ENCODE measurements at places on chromosomes 13 and 19.

- DNase-seq = no peak
These were observed 112.9 kb upstream of the IRS2 start for GRCh38 chr13:109899316-109899715.

GRCh38 chr13:112907286-112907685, 61.7 kb upstream of the MCF2L start:
- DNase-seq = no peak

- DNase-seq = no peak
These were observed 5.6 kb downstream of the C5AR1 start for GRCh38 chr19:47315125-47315821.

DNA sequence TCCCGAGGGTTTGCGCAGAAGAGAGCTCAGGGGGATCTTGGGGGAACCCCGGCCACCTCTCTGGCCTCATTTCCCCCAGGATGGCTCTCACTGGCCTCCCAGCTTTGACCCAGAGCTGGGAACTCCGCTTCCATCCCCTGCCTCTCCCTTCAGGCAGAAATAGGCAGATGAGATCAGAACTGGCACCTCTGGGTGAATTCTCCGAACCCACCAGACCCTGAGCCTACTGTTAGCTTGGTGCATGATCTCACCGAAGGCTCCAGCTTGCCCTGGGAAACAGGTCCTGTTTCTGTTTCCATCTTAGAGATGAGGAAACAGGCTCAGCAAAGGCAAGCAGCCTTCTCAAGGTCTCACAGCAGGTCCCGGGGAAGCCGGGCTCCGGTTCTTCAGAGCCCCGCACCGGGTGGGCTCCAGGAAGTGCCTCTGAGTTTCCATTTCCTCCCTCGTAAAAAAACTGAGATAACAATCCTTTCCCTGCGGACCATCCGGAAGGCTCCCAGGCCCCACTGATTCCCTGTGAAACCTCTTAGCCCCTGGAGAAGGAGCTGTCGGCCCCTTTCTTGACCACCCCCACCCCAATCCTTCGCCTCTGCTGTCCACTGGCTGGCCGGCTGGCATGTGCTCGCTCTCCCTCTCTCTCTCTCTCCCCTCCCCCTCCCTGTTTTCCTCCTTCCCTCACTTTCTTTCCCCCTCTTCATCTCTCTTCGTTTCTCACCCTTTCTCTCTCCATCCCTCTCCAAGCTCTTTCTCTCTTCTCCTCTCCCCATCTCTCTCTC, 2.1 kb downstream of the NECTIN2 start:
- no peak for DNase-seq

DNA sequence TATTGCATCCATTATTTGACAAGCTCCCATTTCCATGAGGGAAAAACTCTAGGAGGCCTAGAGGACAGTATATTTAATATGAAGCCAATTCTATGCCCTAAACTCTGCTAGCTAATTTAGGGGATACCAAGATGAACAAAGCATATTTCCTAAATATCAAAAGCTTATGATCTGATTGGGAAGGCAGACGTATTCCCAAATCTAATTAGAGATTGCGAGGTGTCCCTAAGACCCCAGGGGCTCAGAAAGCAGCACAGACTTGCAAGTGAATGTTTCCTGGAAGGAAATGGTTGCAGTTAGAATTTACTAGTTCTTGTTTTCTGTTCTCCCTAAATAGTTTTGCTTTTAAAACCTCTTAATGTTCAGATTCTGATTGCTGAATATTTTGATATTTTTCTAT, 30.7 kb downstream of the NDFIP2 start:
- DNase-seq = no peak

GRCh38 chr19:50910722-50911121, 473 bp downstream of the KLK4 start:
- no peak for DNase-seq

GRCh38 chr13:31045286-31046081, 113.0 kb downstream of the TEX26 start:
- DNase-seq = peak; percentile 62

DNA sequence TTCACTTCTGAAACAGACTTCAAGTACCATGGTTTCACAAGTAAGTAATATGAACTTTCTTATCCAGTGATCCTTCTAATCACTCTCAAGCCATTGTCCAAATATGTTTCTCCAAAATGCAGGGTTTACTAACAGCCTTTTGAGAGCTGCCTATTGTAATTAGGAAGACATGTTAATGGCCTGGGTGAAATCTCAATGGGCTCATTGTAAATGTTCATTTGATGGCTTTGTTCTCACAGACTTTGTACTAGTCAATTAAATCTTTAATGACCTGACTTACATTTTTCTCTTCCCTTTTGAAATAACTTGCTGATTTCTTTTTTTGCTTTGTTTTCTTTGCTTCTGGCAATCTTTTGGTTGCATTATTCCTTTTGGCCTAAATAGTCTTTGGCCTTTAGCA, 444.8 kb downstream of the LIG4 start:
- no peak for DNase-seq

DNA sequence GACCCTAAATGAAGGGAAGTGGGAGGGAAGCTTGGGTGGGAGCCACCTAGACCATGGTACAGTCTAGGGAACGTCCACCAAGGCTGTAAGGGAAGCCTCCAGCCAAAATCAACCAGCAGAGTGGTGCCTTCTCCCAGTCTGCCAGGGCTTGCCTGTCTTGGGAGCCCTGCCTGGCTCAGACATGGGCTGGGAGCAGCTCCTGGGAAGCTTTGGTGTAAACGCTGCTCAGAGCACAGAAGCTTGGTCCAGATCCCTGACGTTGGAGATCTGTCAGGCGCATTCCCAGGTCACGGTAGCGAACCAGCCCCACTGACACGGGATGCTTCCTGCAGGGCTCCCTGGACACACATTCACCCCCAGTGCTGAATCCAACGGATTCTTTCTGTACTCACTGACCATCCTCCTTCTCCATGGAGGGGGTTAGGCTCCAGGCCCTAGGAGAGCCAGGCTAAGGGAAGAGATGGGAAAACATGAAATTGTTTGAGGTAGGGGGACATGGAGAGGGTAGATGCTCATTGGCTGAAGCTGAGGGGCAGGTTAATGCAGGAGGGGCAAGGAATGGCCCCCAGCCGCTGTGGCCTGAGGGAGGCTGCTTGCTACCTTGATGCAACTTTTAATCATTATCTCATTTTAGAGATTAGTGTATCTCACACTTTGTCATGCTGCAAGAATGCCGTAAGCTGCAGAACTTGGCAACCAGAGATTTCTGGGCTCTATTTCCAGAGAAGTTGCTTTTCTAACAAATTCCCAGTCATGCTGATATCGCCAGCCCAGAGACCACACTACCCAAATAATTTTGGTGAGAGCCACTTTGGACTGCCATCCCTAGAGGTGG, 195.8 kb downstream of the UQCRFS1 start:
- no peak for DNase-seq

DNA sequence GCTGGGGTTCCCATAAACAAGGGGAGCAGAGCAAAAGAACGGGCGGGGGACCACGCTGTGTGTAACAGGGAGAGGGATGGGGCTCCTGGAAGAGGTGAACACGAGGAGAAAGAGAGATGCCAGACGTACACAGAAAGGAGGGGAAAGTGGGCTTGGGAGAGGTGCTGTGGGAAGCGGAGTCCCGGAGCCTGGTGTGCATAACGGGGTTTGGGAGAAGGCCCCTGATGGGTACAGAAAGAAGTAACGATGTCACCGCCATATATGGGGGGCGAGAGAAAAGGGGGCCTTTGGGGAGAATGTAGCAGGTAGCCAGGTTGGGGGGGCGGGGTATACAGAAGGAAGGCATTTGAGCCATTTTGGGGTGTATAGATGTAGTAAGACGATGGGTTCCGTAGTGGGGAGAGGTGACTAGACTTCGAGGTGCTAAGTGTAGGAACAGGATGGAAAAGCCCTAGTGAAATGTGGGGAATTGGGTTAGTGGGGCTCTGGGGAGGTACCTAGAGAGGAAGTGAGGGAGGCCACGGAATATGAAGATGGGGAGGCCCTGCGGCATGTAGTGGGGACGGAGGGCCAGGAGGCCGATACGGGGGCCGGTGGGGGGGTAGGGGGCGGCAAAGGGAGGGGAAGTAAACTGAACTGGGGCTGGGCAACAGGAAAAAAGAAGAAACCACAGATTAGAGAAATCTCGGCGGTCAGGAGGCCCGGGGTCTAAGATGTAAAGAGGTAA, 787 bp downstream of the ZNF580 start:
- DNase-seq = no peak

- no peak for DNase-seq
These were observed 63.4 kb downstream of the SLC7A1 start for GRCh38 chr13:29532116-29532515.

- DNase-seq = no peak
These were observed 33.9 kb upstream of the GRTP1 start for GRCh38 chr13:113397608-113398425.

- no peak for DNase-seq
These were observed 31.2 kb downstream of the TMPRSS9 start for GRCh38 chr19:2391118-2391725.

DNA sequence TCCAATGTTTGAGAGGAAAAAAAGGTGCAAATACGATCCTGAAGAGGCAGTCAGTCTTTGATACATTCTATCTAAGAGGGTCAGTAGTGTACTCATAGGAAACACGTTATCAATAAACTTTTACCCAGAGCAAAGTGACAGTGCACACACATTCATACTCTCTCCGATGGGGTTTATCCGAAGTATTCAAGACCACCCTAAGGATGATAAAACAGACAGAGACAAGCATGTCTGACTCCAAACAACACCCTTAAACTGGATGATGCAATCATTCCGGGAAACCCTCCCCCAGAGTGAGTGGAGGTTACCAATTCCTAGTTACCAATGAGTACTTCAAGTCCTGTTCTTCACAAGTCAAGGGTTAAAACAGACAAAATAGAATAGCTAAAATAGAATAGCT, 79.1 kb downstream of the DNAJC3 start:
- DNase-seq = no peak

DNA sequence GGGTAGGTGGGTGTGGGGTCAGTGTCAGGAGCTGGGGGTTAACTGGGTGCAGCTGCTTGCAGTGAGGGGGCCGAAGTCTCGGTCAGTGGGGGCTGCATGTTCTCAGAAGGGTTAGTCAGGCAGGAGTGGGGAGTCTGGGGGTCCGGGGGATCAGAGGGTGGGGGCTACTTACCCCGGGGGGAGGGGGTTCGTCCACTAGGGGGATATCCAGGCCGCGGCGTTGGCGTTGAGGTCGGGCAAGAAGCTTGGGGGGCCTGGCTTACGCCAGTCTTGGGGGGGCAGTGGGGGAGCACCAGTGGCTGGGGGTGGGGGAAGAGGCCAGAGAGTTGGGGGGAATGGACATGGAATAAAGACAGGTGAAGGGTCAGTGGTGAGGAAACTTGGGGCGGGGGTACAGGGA, 9.1 kb downstream of the KCNC3 start:
- DNase-seq = no peak
